A673 (cell line): ENCODE measurements at places on chromosomes 2 and 18. TPM values are rescaled to one million over a fixed set of nuclear protein-coding genes. Genes with fewer than 3 reads are reported as not detected.

Gene MLPH
- total RNA-seq: 0.26 TPM in 1 of 2 replicates, not detected in the other

Gene TRIM43
- total RNA-seq: not detected in 2 replicates

Gene M1AP
- total RNA-seq: not detected in 2 replicates

GRCh38 chr18:13539050-13539449 is 187.3 kb downstream of the FAM210A start:
- H3K4me3 ChIP-seq: no peak overlapping the region
- peak; percentile 42 for DNase-seq
- H3K4me1 ChIP-seq: peaks cover 32% of the 10 kb centered on the region
- no peaks in the 10 kb centered on the region for H3K36me3 ChIP-seq
- no peak overlapping the region for H3K27ac ChIP-seq
- peaks cover 5% of the 10 kb centered on the region for H3K27me3 ChIP-seq

Gene COL6A3
- total RNA-seq: 0.86 and 2.2 TPM in 2 replicates

- no peak overlapping the region for H3K4me3 ChIP-seq
- H3K27ac ChIP-seq: no peak overlapping the region
- peaks cover 8% of the 10 kb centered on the region for H3K36me3 ChIP-seq
- H3K27me3 ChIP-seq: no peaks in the 10 kb centered on the region
These were observed 6.1 kb downstream of the IMPACT start for GRCh38 chr18:24432618-24433017.

Gene PRKAG3
- total RNA-seq: not detected in 2 replicates

DNA sequence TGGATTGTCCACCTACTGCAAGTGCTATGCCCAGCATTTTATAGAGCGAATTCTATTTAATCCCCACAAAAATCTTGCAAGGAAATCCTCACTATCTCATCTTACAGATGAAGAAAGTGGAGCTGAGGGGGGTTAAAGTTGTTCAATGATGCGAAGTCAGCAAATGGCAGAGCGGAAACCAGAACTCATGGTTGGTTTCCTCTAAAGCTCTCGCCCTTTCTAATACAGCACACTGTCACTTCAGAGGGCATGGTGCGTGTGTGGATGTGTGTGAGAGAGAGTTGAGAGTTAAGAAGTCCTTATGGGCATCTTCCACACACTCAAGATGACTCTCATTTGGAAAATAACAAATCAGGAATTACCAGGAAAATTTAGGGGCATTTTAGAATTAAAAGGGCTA is 78.4 kb downstream of the TGFA start:
- no peak overlapping the region for H3K27ac ChIP-seq
- H3K4me1 ChIP-seq: peaks cover 14% of the 10 kb centered on the region
- DNase-seq: no peak
- peaks cover 60% of the 10 kb centered on the region for H3K27me3 ChIP-seq

GRCh38 chr2:25088817-25089516 is 47.1 kb downstream of the EFR3B start:
- H3K27ac ChIP-seq: no peak overlapping the region
- H3K4me1 ChIP-seq: no peaks in the 10 kb centered on the region
- no peak for DNase-seq
- no peaks in the 10 kb centered on the region for H3K36me3 ChIP-seq
- no peak overlapping the region for H3K4me3 ChIP-seq

GRCh38 chr2:205115511-205115910 is 566.8 kb upstream of the NRP2 start:
- no peaks in the 10 kb centered on the region for H3K36me3 ChIP-seq
- H3K4me3 ChIP-seq: no peak overlapping the region
- DNase-seq: no peak

GRCh38 chr2:221490506-221491060 is 81.5 kb downstream of the EPHA4 start:
- H3K4me1 ChIP-seq: no peaks in the 10 kb centered on the region
- H3K27me3 ChIP-seq: no peaks in the 10 kb centered on the region
- H3K27ac ChIP-seq: no peak overlapping the region

GRCh38 chr2:56287508-56287907 is 103.7 kb downstream of the CCDC85A start:
- H3K36me3 ChIP-seq: no peaks in the 10 kb centered on the region
- H3K27ac ChIP-seq: no peak overlapping the region
- DNase-seq: no peak
- no peaks in the 10 kb centered on the region for H3K27me3 ChIP-seq
- H3K4me3 ChIP-seq: no peak overlapping the region
- no peaks in the 10 kb centered on the region for H3K4me1 ChIP-seq

- peaks cover 6% of the 10 kb centered on the region for H3K27me3 ChIP-seq
- H3K4me3 ChIP-seq: no peak overlapping the region
- H3K36me3 ChIP-seq: no peaks in the 10 kb centered on the region
- H3K4me1 ChIP-seq: no peaks in the 10 kb centered on the region
- no peak for DNase-seq
- H3K27ac ChIP-seq: no peak overlapping the region
These were observed 19.3 kb upstream of the DSG3 start for GRCh38 chr18:31428211-31428610.

DNA sequence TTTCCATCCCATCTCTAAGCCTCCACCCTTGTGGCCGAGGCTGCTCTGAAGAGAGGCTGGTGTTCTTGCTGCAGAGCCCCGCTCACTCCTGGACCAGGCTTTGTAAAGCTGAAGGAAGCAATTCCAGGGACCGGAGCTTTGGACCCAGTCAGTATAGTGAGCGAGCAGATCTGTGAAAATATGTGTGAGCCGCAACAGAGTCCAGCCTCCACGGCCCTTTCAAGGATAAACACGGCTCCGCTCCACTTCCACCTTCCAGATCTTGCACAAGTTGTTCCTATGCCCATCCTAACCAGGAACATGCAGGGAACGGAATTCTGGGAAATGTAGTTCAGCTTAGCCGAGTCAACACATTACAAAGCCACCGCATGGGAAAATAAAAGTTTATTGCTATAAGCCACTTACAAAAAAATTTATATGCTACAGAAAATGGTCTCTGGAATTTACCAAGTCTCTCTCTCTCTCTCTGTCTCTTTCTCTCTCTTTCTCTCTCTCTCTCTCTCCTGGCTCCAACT is 151.7 kb upstream of the ZNF521 start:
- no peak overlapping the region for H3K27ac ChIP-seq
- no peaks in the 10 kb centered on the region for H3K4me1 ChIP-seq
- H3K36me3 ChIP-seq: no peaks in the 10 kb centered on the region
- H3K4me3 ChIP-seq: peak overlapping the region; percentile 18
- peak; percentile 46 for DNase-seq

GRCh38 chr2:212299943-212300342 is 238.7 kb downstream of the ERBB4 start:
- no peaks in the 10 kb centered on the region for H3K27me3 ChIP-seq
- no peak overlapping the region for H3K4me3 ChIP-seq
- H3K36me3 ChIP-seq: no peaks in the 10 kb centered on the region
- no peak overlapping the region for H3K27ac ChIP-seq

DNA sequence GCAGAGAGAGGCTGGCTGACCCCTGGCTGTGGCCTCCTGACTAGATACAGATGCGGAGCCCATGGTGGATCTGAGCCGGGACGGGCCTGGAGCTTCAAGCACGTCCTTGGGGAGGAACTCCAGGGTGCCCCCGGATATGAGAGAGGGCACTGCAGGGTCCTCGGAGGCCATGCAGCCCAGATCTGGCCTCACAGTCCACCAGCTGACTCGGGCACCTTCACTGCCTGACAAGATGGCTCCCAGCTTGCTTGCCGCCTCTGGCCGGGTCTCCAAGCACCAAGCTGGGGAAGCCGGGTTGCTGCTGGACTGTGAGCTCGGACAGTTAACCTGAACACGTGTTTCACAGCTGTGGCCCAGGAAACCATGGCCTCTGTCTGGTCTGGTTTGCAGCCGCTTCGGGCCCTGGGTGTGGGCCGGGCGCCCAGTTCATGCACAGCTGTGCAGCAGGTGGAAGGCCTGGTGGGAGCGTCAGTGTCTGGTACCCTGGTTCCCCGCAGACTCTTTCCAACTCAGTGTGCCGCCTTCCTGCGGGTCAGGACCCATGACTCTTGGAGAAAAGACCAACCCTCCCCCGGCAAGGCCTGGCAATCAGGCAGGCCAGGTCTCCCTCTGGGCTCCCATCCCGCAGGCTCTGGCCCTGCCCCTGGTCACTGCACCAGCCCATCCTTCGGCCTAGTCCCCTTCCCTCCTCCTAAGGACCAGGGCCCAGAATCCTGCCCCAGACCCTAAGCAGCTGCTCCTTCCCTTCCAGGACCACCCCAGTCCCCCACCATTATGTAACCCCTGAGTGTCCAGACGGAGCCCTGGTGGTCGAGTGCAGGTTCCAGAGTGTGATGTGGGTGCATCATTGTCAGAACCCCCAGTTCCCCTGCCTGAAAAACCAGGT is 74.6 kb upstream of the OTOS start:
- DNase-seq: no peak
- H3K4me3 ChIP-seq: no peak overlapping the region
- H3K27ac ChIP-seq: no peak overlapping the region
- H3K27me3 ChIP-seq: no peaks in the 10 kb centered on the region
- no peaks in the 10 kb centered on the region for H3K4me1 ChIP-seq

- H3K4me3 ChIP-seq: no peak overlapping the region
- H3K4me1 ChIP-seq: peaks cover 12% of the 10 kb centered on the region
- no peaks in the 10 kb centered on the region for H3K27me3 ChIP-seq
- no peaks in the 10 kb centered on the region for H3K36me3 ChIP-seq
- no peak overlapping the region for H3K27ac ChIP-seq
These were observed 115.5 kb upstream of the ATP8B1 start for GRCh38 chr18:57918601-57919000.

Gene PGAP1
- total RNA-seq: 40.4 and 46.8 TPM in 2 replicates

GRCh38 chr2:240780023-240780700 is 39.9 kb downstream of the KIF1A start:
- H3K4me1 ChIP-seq: no peaks in the 10 kb centered on the region
- peak; percentile 15 for DNase-seq
- H3K4me3 ChIP-seq: no peak overlapping the region
- H3K27ac ChIP-seq: no peak overlapping the region
- H3K27me3 ChIP-seq: no peaks in the 10 kb centered on the region
- peaks cover 30% of the 10 kb centered on the region for H3K36me3 ChIP-seq

Gene GDF7
- total RNA-seq: not detected in 2 replicates

DNA sequence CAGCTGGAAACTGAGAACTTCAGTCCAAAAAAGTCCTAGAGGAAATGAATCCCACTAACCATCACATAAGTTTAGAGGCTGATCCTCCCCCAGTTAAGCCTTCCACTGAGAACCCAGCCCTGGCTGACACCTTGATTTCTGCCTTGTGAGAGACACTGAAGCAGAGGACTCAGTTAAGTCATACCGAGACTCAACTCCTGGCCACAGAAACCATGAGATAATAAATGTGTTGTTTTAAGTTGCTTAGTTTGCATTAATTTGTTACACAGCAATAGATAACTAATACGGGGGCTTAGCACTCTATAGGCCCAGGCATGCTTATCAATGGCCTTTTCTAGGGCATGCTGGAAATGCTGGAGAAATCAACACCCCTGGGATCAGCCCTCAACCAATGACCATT is 3.4 kb upstream of the ADD2 start:
- no peaks in the 10 kb centered on the region for H3K36me3 ChIP-seq
- no peak overlapping the region for H3K4me3 ChIP-seq

Gene NDUFAF7
- 21.1 and 25.0 TPM in 2 replicates for total RNA-seq

Gene SGPP2
- 0.09 and 0.37 TPM in 2 replicates for total RNA-seq

- H3K27ac ChIP-seq: no peak overlapping the region
- no peaks in the 10 kb centered on the region for H3K36me3 ChIP-seq
- no peak overlapping the region for H3K4me3 ChIP-seq
- DNase-seq: peak; percentile 83
- no peaks in the 10 kb centered on the region for H3K27me3 ChIP-seq
- H3K4me1 ChIP-seq: peaks cover 19% of the 10 kb centered on the region
These were observed 1010.9 kb upstream of the NXPH2 start for GRCh38 chr2:139790807-139791752.

Gene SLC4A3
- total RNA-seq: 0.52 and 1.5 TPM in 2 replicates
